ENCODE measurements at places on chromosomes 13 and 19. TPM values are rescaled to one million over a fixed set of nuclear protein-coding genes. Genes with fewer than 3 reads are reported as not detected.

GRCh38 chr19:18790566-18791314 lies at the start of gene COMP:
Gene COMP, minus strand, starts transcription at chr19:18791305. Its CDS starts 36 bp downstream, at chr19:18791269.
- H3K4me1 ChIP-seq, result no peaks in the 10 kb centered on the region
- peaks cover 24% of the 10 kb centered on the region for H3K27me3 ChIP-seq
- H3K4me3 ChIP-seq, result no peak within 1 kb of the TSS
- no peak for DNase-seq
- no peak within 1 kb of the TSS for H3K27ac ChIP-seq
- no peaks in the 10 kb centered on the region for H3K36me3 ChIP-seq

Gene DPP9
- total RNA-seq, result 26.6 TPM

GRCh38 chr13:104592127-104592526 lies 1525.9 kb upstream of the SLC10A2 start:
- no peak overlapping the region for H3K4me3 ChIP-seq
- H3K27ac ChIP-seq, result no peak overlapping the region
- H3K36me3 ChIP-seq, result no peaks in the 10 kb centered on the region
- H3K4me1 ChIP-seq, result no peaks in the 10 kb centered on the region
- no peak for DNase-seq

Gene KIR3DL1
- total RNA-seq, result not detected

DNA sequence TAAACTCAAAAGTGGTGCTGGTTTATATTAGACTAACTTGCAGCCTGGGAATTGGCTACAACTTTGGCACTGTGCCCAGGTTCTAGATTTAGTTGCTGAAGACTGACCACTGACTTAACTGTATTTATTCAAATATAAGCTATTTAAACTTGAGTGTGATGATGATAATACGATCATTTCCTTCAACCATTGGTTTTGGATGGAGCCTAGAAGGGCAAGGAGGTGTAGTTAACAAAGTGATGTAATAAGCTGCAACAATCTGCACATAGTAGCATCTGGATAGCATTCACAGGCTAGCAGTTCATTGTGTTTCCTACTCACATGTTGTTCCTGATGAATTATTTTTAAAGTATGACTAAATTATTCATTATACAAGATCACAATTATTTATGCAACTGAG lies 55.2 kb upstream of the DACH1 start:
- no peaks in the 10 kb centered on the region for H3K36me3 ChIP-seq
- no peak overlapping the region for H3K4me3 ChIP-seq
- no peak for DNase-seq
- H3K4me1 ChIP-seq, result no peaks in the 10 kb centered on the region

- H3K4me3 ChIP-seq, result no peak overlapping the region
- no peaks in the 10 kb centered on the region for H3K27me3 ChIP-seq
- DNase-seq, result no peak
- H3K27ac ChIP-seq, result no peak overlapping the region
- H3K4me1 ChIP-seq, result no peaks in the 10 kb centered on the region
- no peaks in the 10 kb centered on the region for H3K36me3 ChIP-seq
Observed at GRCh38 chr13:112244495-112245177, 131.5 kb upstream of the SPACA7 start.

GRCh38 chr19:40232479-40232878 lies 6.0 kb upstream of the CCNP start:
- H3K27me3 ChIP-seq, result no peaks in the 10 kb centered on the region
- no peaks in the 10 kb centered on the region for H3K4me1 ChIP-seq
- peaks cover 39% of the 10 kb centered on the region for H3K36me3 ChIP-seq
- H3K4me3 ChIP-seq, result no peak overlapping the region

GRCh38 chr13:111385183-111385857 lies 64.9 kb downstream of the TEX29 start:
- no peak overlapping the region for H3K27ac ChIP-seq
- DNase-seq, result no peak
- no peaks in the 10 kb centered on the region for H3K27me3 ChIP-seq
- H3K36me3 ChIP-seq, result no peaks in the 10 kb centered on the region
- no peaks in the 10 kb centered on the region for H3K4me1 ChIP-seq

GRCh38 chr13:26759907-26760831 lies at the start of gene GPR12:
Gene GPR12, minus strand, starts transcription at chr13:26760786. Its CDS starts 959 bp downstream, at chr13:26759827.
- H3K4me3 ChIP-seq, result peak within 1 kb of the TSS; percentile 42
- no peak within 1 kb of the TSS for H3K27ac ChIP-seq
- peaks cover 7% of the 10 kb centered on the region for H3K27me3 ChIP-seq
- no peaks in the 10 kb centered on the region for H3K4me1 ChIP-seq
- H3K36me3 ChIP-seq, result no peaks in the 10 kb centered on the region
- no peak for DNase-seq

Gene ACER1
- not detected for total RNA-seq

DNA sequence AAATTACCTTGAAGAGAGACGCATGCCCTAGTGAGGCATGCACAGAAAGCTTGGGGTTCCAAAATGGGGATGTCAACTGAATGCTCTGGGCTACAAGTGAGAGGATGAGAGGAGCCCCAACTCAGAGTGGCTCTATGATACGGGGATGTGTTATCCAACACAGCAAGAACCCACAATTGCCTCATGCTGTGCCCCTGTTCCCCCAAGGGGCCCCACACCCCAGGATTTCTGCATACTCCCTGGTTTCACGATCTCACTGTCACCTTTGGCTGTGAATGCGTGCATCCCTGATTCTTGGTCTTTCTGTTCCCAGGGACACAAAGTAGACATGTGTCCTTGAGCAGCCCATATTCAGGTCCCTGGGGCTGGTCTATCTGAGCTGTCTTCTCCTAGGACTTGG lies 29.3 kb downstream of the WDR88 start:
- no peaks in the 10 kb centered on the region for H3K27me3 ChIP-seq
- H3K4me1 ChIP-seq, result peaks cover 9% of the 10 kb centered on the region
- no peak for DNase-seq
- H3K27ac ChIP-seq, result no peak overlapping the region

Gene RHPN2
- total RNA-seq, result 8.3 TPM

- H3K27ac ChIP-seq, result no peak overlapping the region
- no peaks in the 10 kb centered on the region for H3K36me3 ChIP-seq
- DNase-seq, result no peak
- H3K27me3 ChIP-seq, result no peaks in the 10 kb centered on the region
- no peaks in the 10 kb centered on the region for H3K4me1 ChIP-seq
Observed at GRCh38 chr19:1295169-1296012, 9.7 kb downstream of the EFNA2 start.

DNA sequence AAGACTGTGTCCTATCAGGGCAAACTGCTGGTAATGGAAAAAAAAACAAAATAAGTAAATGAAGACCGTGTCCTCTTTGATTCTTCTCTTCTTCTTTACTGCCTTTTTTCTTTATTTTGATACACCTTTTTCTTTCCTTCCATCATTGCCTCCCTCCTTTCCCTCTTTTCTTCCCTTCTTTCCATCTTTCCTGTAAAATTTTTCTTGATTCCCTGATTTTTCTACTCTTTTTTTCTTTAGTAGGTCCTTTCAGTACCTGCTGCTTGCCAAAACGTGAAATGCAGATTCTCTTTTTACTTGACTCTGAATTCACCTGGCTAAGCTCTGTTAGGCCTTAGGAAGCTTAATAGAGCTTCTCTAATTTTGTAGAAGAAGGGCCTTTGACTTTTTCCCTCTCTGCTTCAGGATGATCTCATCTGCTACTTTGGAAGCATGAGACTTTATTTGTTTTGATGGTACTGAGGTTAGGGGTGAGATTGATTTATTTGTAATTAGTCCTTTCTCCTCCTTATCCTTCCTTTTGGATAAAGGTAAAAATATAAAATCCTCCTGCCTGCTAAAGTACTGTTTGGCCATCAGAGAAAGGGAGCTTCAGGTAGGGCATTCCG lies 19.2 kb downstream of the LSM14A start:
- peaks cover 11% of the 10 kb centered on the region for H3K36me3 ChIP-seq
- no peak for DNase-seq
- H3K4me3 ChIP-seq, result no peak overlapping the region
- H3K4me1 ChIP-seq, result peaks cover 31% of the 10 kb centered on the region

GRCh38 chr19:12912571-12912970 lies 6.5 kb downstream of the SYCE2 start:
- no peak for DNase-seq
- H3K4me1 ChIP-seq, result peaks cover 17% of the 10 kb centered on the region
- peak overlapping the region; percentile 66 for H3K27ac ChIP-seq
- H3K27me3 ChIP-seq, result no peaks in the 10 kb centered on the region

GRCh38 chr13:113850722-113851479 lies 13.0 kb downstream of the GAS6 start:
- no peak for DNase-seq
- no peaks in the 10 kb centered on the region for H3K27me3 ChIP-seq
- H3K4me1 ChIP-seq, result peaks cover 15% of the 10 kb centered on the region
- no peak overlapping the region for H3K27ac ChIP-seq

DNA sequence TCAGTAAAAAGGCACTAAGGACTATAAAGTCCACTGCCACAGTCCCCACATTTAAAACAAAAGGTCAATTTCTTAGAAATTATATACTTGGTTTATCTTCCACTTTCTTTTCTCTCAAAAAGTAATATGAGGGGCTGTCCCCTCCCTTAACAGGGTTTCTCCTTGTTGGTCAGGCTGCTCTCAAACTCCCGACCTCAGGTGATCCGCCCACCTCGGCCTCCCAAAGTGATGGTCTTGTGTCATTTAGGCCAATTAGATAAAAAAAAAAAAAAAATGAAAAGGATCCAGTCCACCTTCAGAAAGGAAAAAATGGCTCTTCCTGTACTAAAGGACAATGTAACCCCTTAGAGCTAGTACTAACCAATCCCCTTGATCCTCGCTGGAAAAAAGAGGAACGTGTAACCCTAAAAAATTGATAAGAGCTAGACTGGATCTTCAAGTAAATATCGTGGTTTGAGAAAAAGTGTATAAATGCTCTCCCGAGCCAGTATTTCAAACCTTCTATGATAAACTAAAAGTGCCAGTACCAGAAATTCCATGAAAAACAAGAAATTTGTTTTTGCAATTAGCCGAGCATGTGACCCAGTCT lies 9.0 kb upstream of the CD70 start:
- H3K36me3 ChIP-seq, result no peaks in the 10 kb centered on the region
- no peak overlapping the region for H3K4me3 ChIP-seq
- no peaks in the 10 kb centered on the region for H3K27me3 ChIP-seq
- H3K4me1 ChIP-seq, result no peaks in the 10 kb centered on the region
- no peak overlapping the region for H3K27ac ChIP-seq

GRCh38 chr13:90968166-90968904 lies 379.2 kb upstream of the MIR17HG start:
- no peaks in the 10 kb centered on the region for H3K36me3 ChIP-seq
- no peaks in the 10 kb centered on the region for H3K4me1 ChIP-seq
- H3K27me3 ChIP-seq, result no peaks in the 10 kb centered on the region
- H3K4me3 ChIP-seq, result no peak overlapping the region
- DNase-seq, result no peak
- no peak overlapping the region for H3K27ac ChIP-seq

- H3K4me1 ChIP-seq, result peaks cover 5% of the 10 kb centered on the region
- no peak overlapping the region for H3K27ac ChIP-seq
- no peaks in the 10 kb centered on the region for H3K36me3 ChIP-seq
- H3K27me3 ChIP-seq, result no peaks in the 10 kb centered on the region
- DNase-seq, result no peak
Observed at GRCh38 chr13:41767801-41768200, 193.1 kb downstream of the VWA8 start.

DNA sequence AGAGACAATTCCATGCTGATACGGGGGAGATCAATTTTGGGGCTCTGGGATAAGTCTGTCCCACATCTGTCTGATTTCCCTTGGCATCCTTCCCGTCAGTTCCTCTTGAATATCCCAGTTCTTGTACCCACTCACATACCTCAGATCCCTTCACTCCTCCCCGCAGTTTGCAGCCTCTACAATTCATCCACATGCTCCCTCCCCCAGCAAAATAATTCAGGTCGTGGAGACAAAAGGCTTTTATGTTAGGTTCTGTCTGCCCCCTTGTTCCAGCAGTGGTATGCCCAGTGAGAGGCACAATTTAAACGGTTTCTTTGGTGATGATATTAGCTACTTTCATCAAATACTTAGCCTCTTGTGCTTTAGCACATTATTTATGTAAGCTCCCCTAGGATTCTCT lies 9.6 kb downstream of the RPS16 start:
- H3K36me3 ChIP-seq, result no peaks in the 10 kb centered on the region
- H3K4me3 ChIP-seq, result no peak overlapping the region
- no peak overlapping the region for H3K27ac ChIP-seq
- no peak for DNase-seq
- H3K27me3 ChIP-seq, result no peaks in the 10 kb centered on the region
- no peaks in the 10 kb centered on the region for H3K4me1 ChIP-seq

DNA sequence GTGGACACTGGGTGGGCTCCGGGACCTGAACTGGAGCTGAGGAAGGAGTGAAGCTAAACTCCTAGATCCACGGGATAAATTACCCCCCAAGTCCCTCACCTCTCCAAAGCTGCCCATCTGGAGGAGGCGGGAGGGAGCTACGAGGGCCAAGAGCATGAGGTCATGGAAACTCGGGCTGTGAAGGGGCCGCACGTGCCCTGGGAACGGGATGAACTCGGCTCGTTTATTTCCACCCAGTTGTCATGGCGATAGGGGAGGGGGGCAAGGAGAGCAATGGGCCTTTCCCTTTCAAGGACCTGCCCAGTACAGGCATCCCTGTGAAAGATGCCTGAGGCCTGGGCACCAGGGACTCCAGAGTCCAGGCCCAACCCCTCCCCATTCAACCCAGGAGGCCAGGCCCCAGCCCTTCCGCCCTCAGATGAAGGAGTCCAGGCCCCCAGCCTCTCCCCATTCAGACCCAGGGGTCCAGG lies 3.8 kb downstream of the PPP1R12C start:
- no peaks in the 10 kb centered on the region for H3K4me1 ChIP-seq
- H3K4me3 ChIP-seq, result no peak overlapping the region
- H3K36me3 ChIP-seq, result no peaks in the 10 kb centered on the region
- no peak for DNase-seq

GRCh38 chr13:28707629-28708427 lies 10.9 kb downstream of the SLC46A3 start:
- no peak overlapping the region for H3K4me3 ChIP-seq
- no peaks in the 10 kb centered on the region for H3K36me3 ChIP-seq
- DNase-seq, result no peak
- no peaks in the 10 kb centered on the region for H3K4me1 ChIP-seq

- no peaks in the 10 kb centered on the region for H3K27me3 ChIP-seq
- DNase-seq, result no peak
- no peak overlapping the region for H3K4me3 ChIP-seq
- H3K27ac ChIP-seq, result no peak overlapping the region
- no peaks in the 10 kb centered on the region for H3K36me3 ChIP-seq
Observed at GRCh38 chr13:31437975-31438374, 238.2 kb downstream of the B3GLCT start.

Gene ZC3H4
- total RNA-seq, result 22.8 TPM

DNA sequence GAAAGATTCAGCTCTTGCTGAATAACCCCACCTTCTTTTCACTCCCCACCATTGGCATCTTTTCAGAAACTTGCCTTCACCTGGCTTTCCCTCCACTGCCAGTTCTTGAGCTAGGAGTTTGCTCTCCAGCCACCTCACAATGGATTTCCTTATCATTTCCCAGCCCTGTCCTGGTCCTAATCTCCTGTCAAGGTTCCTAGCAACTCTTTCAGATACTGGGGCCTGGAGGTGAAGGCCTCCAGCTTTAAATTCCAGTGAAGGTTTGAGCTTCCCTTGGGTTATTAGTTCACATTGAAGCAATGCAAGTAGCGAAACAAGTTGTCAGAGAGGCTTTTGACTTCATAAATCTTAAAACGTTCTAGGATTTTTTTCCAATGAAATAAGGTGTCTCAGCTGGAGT lies 320.8 kb upstream of the MAB21L1 start:
- no peak overlapping the region for H3K4me3 ChIP-seq
- DNase-seq, result no peak
- no peak overlapping the region for H3K27ac ChIP-seq
- H3K4me1 ChIP-seq, result no peaks in the 10 kb centered on the region

GRCh38 chr13:44573790-44574465 lies 2.2 kb downstream of the TSC22D1 start:
- DNase-seq, result no peak
- peak overlapping the region; percentile 13 for H3K4me3 ChIP-seq

Gene TNFAIP8L1
- total RNA-seq, result 1.6 TPM

GRCh38 chr19:409516-410242 lies 732 bp upstream of the C2CD4C start:
- no peaks in the 10 kb centered on the region for H3K36me3 ChIP-seq
- H3K4me3 ChIP-seq, result no peak overlapping the region
- H3K27ac ChIP-seq, result no peak overlapping the region
- DNase-seq, result peak; percentile 54
